ENCODE measurements at places on chromosomes 5 and 9.
A peak's percentile ranks its signal among the peaks of the same experiment; 100 is the strongest.

DNA sequence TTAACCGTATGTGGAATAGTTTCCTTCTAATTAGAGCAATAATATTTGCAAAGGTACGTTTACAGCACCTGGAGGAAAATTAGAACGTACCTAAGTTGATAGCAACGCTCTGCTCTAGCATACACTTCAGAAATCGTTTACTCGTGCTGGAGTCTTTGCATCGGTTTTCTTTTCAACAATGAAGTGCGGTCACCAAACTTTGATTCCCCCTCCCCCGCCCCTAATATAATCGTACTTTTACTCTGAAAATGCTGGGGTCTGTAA is 506 bp downstream of the ADAMTS19 start:
- DNase-seq: no peak

- DNase-seq: peak; percentile 82
Observed at GRCh38 chr5:79416499-79416898, 97.4 kb downstream of the HOMER1 start.

DNA sequence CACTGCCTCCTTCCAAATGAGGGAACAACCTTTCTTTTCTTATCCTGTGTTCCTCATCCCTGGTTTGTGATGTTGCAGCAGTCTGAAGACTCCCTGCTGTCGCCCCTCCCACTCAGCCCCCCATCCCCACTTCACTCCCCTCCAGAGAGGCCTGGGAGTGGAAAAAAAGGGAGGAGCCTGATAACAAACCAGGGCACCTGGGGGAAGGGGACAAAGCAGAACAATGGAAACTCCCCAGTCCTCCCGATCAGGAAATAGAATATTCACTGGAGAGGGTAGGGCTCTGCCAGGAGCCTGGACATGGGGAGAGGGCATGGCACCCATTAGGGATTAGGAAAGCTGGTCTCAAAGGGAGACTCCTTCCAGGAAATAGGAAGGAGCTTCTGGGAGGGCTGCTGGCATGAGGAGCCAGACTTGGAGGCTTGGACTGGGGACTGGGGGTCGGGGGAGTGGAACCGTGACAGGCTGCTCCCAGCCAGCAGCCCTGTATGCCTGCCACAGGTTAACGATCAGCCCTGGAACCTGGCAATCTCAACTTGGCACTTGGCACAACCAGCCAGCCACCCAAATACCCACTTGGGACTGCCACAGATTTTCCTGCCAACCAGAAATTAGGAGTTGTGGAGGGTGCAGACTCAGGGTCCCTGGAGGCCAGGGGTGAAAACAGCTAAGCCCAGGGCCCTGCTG is 20.0 kb downstream of the PCDH1 start:
- no peak for DNase-seq

DNA sequence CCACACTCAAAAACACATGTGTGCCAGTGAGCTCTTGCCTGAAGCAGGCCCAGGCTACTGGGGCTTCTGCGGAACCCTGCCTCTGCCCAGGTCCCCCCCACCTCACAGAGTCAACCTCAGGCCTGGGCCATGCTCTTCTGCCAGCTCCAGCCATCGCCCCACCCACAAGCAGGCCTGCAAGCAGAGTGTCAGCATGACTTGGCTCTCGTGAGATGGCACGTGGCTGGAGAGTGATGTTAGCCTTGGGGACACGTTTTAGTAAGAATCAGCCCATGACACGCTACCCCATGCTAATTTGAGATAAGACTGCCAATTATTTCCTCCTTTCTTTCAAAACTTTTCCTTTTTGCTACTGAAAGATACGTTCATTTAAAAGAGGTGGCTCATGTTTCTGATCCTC is 351.7 kb downstream of the IRX2 start:
- no peak for DNase-seq

- no peak for DNase-seq
Observed at GRCh38 chr5:165871291-165871690, 2365.9 kb downstream of the MAT2B start.

DNA sequence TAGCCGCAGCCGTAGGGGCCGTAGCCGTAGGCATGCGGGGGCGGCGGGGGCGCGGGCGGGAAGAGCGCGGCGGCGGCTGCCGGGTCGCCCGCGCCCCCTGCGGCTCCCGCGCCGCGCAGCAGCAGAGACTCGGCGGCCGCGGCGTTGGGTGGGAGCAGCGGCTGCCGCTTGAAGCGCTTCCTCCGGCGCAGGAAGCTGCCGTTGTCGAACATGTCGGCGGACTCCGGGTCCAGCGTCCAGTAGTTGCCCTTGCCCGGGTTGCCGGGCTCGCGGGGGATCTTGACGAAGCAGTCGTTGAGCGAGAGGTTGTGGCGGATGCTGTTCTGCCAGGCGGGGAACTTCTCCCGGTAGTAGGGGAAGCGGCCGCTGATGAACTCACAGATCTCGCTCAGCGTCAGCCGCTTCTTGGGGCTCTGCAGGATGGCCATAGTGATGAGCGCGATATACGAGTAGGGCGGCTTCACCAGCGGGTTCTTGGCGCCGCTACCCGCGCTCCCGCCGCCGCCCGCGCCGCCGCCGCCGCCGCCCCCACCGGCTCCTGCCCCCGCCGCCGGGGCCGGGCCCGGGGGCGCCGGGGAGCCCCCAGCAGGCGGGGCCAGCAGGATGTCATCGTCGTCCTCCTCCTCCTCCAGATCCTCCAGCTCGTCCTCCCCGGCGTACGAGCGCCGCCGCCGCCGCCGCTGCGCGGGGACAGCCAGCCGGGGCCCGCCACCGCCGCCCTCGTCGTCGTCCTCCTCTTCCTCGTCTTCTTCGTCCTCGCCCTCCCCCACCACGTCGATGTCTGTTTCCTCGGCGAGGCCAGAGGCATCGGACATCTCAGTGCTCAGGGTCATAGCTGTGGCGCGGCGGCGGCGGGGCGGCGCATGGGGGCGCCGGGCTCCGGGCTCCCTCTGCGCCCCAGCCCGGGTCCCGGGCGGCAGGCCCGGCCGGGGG is 781 bp downstream of the FOXD1 start:
- DNase-seq: peak; percentile 72

- DNase-seq: peak; percentile 57
Observed at GRCh38 chr5:14574096-14574495, 7.5 kb upstream of the OTULINL start.

DNA sequence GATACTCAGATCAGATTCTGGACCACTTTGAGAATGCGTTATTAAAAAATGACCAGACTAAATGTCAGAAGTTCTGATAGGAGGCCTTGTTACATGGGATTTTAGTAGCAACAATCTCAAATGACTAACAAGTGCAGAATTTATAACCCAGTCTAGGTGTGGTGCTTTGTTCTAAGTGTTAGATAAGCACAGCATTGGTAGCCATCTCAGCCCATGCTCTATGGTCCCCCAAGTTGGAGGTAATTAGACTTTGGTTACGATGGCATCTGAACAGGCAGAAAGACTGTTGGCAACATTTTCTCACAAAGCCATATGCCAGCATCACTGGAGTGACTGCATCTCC is 140.4 kb upstream of the RPS23 start:
- no peak for DNase-seq

DNA sequence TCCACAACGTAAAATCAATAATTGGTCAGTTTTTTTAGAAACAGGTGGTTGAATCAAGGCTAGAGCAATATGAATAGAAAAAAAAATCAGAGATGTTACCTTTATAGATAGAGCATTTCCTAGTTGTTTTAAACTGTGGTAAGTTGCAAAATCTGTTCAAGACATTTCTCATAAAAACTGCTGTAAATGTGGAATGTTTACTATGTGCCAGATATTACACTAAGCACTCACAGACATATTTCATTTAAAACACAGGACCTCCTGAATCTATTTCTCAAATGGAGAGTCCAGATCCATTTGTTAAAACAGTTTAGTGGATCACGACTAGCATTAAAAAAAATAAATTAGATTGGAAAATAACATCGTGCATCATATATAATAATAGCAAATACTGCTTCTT is 570.0 kb upstream of the ZNF608 start:
- no peak for DNase-seq

All from NB4 (cell line).